ENCODE measurements at places on chromosomes 1 and 21.
A peak's percentile ranks its signal among the peaks of the same experiment; 100 is the strongest.

- no peak for DNase-seq
Measured at GRCh38 chr1:59015708-59016107, 231.9 kb upstream of the JUN start.

DNA sequence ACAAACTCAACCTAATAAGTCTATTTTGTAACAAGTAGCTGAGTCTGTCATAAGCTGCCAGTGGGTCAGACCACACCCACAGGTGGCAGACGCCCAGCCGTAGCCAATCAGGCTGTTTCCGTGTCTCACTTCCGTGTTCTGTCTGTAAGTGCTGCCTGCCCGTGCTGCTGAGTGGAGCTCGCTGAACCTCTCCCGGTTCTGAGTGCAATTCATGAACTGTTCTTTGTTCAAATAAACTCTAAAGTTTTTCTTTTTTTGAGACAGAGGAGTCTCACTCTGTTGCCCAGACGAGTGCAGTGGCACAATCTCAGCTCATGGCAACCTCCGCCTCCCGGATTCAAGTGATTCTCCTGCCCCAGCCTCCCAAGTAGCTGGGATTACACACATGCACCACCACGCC, 25.1 kb downstream of the POFUT2 start:
- no peak for DNase-seq

GRCh38 chr1:5108740-5109139, 454.3 kb downstream of the AJAP1 start:
- peak; percentile 29 for DNase-seq

DNA sequence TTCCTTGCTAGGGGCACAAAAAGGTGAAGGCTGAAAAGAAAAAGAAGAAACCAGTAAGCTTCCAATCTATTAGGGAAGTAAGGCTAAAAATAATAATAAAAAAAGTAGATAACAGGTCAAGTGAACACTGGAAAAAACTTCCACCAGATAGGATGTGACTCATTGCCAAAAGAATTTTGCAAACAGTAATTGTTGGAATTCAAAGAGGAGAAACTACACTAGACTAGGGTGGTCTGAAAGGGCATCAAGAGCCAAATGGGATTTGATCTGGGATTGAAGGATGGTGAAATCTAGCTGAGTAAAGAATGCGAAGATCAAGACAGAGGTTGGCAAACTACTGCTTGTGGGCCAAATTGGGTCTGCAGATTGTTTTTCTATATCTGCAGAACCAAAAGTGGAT, 6.0 kb upstream of the ST6GALNAC3 start:
- no peak for DNase-seq

GRCh38 chr1:25080294-25081209, 150.5 kb upstream of the RUNX3 start:
- no peak for DNase-seq

DNA sequence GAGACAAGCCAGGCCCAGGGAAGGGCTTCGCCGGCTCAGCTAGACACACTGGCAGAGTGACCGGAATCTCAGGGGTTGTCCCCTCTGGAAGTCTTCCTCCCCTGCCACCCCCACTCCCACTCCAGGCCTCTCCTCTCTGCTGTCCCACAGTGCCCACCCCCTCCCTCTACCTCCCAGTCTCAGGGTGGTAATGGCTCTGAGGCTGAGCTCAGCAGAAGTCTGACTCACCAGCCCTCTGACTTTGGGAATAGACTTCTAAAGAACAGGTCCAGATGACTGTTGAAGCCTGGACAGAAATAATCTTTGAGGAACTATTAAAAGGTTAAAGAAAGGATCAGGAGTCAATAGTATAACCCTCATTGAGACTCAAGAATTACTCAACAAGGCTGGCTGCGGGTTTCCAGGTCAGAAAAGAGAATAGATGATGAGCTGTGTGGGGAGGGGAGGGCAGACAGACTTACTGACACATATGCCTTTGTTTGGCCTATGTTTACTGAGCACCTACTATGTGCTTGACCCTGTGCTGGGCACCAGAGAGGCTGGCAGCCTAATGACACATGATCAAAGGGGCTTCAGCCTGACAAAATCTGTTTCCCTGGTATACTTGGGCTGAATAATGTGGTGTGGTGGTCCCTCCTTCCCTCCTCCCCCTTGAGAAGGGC, 8.2 kb downstream of the HCRTR1 start:
- DNase-seq = no peak

- no peak for DNase-seq
Measured at GRCh38 chr1:47378147-47378546, 37.9 kb upstream of the FOXE3 start.

GRCh38 chr21:46124083-46124925, 26.4 kb downstream of the COL6A2 start:
- no peak for DNase-seq

GRCh38 chr1:201006450-201006849, 17.1 kb downstream of the KIF21B start:
- no peak for DNase-seq

GRCh38 chr21:34344584-34344983, 19.2 kb upstream of the KCNE2 start:
- no peak for DNase-seq

GRCh38 chr1:207398986-207399385, 55.1 kb upstream of the CR2 start:
- no peak for DNase-seq

DNA sequence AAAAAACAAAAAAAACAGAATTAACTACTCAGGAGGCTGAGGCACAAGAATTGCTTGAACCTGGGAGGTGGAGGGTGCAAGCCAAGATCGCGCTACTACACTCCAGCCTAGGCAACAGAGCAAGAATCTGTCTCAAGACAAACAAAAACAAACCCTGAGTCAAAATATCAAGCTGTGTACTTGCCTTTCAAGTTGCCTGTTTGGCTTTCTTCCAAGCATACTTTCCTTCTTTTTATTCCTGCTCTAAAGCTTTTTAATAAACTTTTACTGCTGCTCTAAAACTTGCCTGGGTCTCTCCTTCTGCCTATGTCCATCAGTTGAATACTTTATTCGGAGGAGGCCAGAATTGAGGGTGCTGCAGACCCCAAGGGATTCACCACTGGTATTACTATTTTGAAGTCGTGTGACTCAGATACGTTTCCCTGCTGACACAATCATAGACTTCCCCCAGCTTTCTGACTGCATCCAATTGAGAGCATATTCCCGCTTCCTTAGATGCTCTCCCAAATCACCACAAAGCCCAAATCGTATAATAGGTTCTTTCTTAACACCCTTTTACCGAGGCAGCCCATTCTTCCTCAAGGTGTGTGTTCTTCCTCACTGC, 3.5 kb upstream of the ACBD6 start:
- DNase-seq = no peak

DNA sequence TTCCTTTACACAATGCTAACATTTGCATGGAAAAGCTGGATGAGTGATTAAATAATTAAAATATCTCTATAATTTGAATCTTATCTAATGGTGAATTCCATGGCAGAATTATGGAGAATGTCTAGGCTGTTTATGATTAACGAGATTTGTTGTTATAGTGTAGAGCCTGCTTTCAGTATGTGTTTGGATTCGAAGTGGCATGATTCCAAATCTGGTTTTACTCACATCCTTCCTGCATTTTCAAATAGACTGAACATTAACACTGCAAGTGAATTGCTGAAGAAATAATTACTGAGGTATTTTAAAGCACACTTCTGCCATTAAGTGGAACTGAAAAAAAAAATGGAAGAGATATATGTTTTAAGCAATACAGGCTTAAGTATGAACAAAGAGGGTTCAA, 5.1 kb upstream of the NEK7 start:
- no peak for DNase-seq

GRCh38 chr1:48581270-48581669, 109.3 kb upstream of the SPATA6 start:
- no peak for DNase-seq

DNA sequence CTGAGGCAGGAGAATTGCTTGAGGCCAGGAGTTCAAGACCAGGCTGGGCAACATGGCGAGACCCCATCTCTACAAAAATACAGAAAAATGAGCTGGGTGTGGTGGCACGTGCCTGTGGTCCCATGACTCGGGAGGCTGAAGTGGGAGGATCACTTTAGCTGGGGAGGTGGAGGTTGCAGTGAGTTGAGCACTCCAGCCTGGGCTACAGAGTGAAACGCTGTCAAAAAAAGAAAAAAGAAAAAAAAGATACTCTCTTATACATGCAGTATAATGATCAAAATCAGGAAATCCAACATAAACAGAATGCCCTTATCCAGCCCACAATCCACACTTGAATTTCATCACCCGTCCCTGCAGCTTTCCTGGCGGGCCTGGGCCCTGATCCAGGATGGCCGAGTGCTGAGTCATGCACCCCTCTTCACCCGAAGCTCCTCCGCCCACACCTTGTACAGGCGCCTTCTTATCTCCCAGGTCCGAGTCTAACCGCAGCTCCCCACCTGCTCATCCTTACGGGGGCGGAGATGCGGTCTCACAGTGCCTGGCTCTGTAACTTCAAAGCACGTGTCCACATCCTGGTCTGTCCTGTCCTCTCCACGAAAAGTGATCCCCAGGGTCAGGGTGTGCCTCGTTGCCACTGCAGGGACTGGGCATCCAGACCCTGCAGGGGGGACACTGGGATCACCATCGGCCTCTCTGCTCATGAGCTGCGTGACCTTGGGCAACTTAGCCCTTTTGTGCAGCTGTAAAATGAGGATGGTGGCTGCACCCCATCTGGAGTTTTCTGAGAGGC, 120.2 kb upstream of the SLC45A1 start:
- DNase-seq = no peak

DNA sequence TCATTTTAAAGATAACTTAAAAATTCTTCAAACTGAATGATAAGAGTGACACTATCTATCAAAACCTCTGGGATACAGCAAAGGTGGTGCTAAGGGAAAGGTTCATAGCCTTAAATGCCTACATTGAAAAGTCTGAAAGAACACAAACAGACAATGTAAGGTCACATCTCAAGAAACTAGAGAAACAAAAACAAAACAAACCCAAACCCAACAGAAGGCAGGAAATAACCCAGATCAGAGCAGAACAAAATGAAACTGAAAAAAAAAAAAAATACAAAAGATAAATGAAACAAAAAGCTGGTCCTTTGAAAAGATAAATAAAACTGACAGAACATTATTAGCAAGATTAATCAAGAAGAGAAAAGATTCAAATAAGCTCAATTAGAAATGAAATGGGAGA, 6.8 kb downstream of the ODF2L start:
- no peak for DNase-seq

Measured in NCI-H774 (cell line).